ENCODE measurements at places on chromosomes 4 and X. TPM values are rescaled to one million over a fixed set of nuclear protein-coding genes. Genes with fewer than 3 reads are reported as not detected.

- no peak for ATAC-seq
These were observed 201.0 kb downstream of the DCTD start for GRCh38 chr4:182716192-182716591.

DNA sequence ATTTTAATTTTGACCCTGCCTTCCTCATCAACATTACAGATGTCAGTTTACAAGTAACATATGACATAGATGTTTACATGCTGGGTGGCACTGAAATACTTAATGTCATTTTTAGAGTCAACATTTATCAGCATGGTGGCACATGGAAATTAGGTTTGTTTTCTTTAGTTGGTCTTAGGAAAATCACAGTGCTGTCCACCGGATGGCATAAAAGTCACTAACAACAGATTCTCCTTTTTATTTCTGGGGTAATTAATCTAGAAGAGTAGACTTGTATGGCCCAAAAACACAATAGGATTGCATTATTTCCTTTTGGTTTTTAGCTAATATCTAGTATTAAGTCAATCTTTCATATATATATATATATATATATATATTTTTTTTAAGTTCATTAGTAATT lies 88.6 kb upstream of the HHIP start:
- ATAC-seq, result no peak

DNA sequence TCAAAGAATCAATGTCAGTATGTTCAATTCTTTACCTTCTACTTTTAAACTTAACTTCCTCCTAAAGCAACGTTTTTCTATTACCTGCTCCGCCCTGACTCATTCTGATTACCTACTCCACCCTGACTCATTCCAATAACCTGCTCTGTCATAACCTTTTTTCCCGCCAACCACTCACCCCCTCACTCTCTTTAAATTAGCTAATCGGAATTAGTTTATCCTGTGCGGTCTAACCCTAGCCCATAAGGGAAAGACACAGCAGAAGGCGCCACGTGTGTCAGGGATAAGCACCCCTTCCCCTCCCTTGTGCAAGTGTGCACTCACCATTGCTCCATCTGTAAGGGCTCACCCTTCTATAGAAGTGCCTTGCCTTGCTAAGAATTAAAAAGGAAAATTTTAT lies 64.4 kb downstream of the EIF4E start:
- peak; percentile 95 for ATAC-seq

LGI2 gene
- total RNA-seq, result not detected

DNA sequence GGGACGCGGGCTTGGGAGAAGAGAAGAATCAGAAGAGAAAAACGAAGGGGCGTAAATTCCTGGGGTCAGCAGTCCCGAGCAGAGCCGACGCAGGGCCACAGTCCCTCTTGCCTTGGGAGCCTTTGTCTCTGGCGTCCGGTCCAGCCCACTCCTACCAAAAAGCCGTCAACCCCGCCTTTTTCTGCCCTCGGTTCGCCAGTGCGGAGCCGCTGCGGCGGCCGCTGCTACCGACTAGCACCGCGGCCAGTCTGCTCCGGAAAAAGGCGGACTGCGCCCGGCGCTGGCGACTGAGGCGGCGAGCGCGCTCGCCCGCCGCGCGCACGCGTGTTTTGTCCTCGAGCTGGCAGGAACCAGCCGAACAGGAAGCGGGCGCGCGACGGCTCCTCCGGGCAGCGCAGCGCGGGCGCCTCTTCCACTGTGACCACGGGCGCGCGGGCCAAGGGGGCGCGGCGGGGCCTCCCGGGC lies 502 bp downstream of the HNRNPDL start:
- no peak for ATAC-seq

GRCh38 chr4:25258980-25259578 lies 25.2 kb downstream of the PI4K2B start:
- ATAC-seq, result no peak

Data from activated T-helper 17 cell treated with anti-CD3 and anti-CD28 coated beads, Interleukin-2, amount 50 U/mL, for 72 hours (primary cell).